ENCODE measurements at places on chromosomes 5 and 9. TPM values are rescaled to one million over a fixed set of nuclear protein-coding genes. Genes with fewer than 3 reads are reported as not detected.

The INSL6 gene
- not detected for total RNA-seq

The WDR31 gene
- 3.2 TPM for total RNA-seq

The SLC6A7 gene
- total RNA-seq: not detected

The GGTA1 gene
- not detected for total RNA-seq

The SLIT3 gene
- total RNA-seq: 0.22 TPM

The IL17B gene
- total RNA-seq: not detected

The PCDHB9 gene
- 3.1 TPM for total RNA-seq

The MARVELD2 gene
- total RNA-seq: 13.7 TPM

The CD180 gene
- not detected for total RNA-seq

The MAMDC2 gene
- total RNA-seq: 28.7 TPM

The CARTPT gene
- not detected for total RNA-seq

The IRX1 gene
- total RNA-seq: 7.6 TPM

The TMEM232 gene
- 5.2 TPM for total RNA-seq

The CLPTM1L gene
- 79.9 TPM for total RNA-seq

The LCP2 gene
- total RNA-seq: not detected

The OR1Q1 gene
- not detected for total RNA-seq

The PCDHGB6 gene
- total RNA-seq: 22.1 TPM

The GRXCR2 gene
- total RNA-seq: not detected

The S1PR3 gene
- 29.4 TPM for total RNA-seq

The ZFAND5 gene
- 119 TPM for total RNA-seq

The GLRA1 gene
- total RNA-seq: not detected

The PRRT1B gene
- not detected for total RNA-seq

The TMEM171 gene
- total RNA-seq: not detected

The ADAM19 gene
- total RNA-seq: 20.9 TPM

The CCIN gene
- total RNA-seq: not detected

The OR1J2 gene
- not detected for total RNA-seq

The ADGRD2 gene
- total RNA-seq: 0.43 TPM

The NOL6 gene
- 16.9 TPM for total RNA-seq

The GFI1B gene
- not detected for total RNA-seq

The NEURL1B gene
- total RNA-seq: 20.2 TPM

The OLFM1 gene
- total RNA-seq: 4.0 TPM

The GDF9 gene
- total RNA-seq: 0.46 TPM

The ACOT12 gene
- not detected for total RNA-seq

The NOXA1 gene
- 0.65 TPM for total RNA-seq

The ZNF782 gene
- total RNA-seq: 7.1 TPM

The PRR7 gene
- 31.7 TPM for total RNA-seq

The RGS7BP gene
- total RNA-seq: 1.4 TPM

The F2RL1 gene
- 10.6 TPM for total RNA-seq

The MTMR12 gene
- total RNA-seq: 20.0 TPM

The SERINC5 gene
- total RNA-seq: 126 TPM

The TAF11L14 gene
- total RNA-seq: not detected

The RANBP17 gene
- 38.7 TPM for total RNA-seq

The PCSK5 gene
- total RNA-seq: 30.0 TPM

The AKNA gene
- 11.4 TPM for total RNA-seq

The PAEP gene
- total RNA-seq: not detected

The ALAD gene
- total RNA-seq: 20.8 TPM

The PKD2L2 gene
- not detected for total RNA-seq

The FAM153A gene
- not detected for total RNA-seq

The C7 gene
- total RNA-seq: not detected

The LCN9 gene
- total RNA-seq: 2.4 TPM

The PNPLA7 gene
- total RNA-seq: 0.13 TPM

The GRM6 gene
- total RNA-seq: not detected

The CER1 gene
- not detected for total RNA-seq

The C9 gene
- total RNA-seq: not detected

The GRHPR gene
- total RNA-seq: 116 TPM

The ARHGEF37 gene
- total RNA-seq: 1.7 TPM

The SH3RF2 gene
- 2.4 TPM for total RNA-seq

The SPATA31D4 gene
- total RNA-seq: not detected

The SPAG8 gene
- 1.6 TPM for total RNA-seq

Measured in neural progenitor cell (in vitro differentiated cells).